Pulmonary artery endothelial cell (primary cell): ENCODE measurements at places on chromosomes 3 and 15. TPM values are rescaled to one million over a fixed set of nuclear protein-coding genes. Genes with fewer than 3 reads are reported as not detected.

MYO5C gene
- total RNA-seq = 6.9 and 10.4 TPM in 2 replicates

PLSCR4 gene
- total RNA-seq = 89.9 and 102 TPM in 2 replicates

ITIH4 gene
- total RNA-seq = 0.49 and 0.53 TPM in 2 replicates

TMCO5A gene
- not detected in 2 replicates for total RNA-seq

CCR1 gene
- total RNA-seq = not detected in 2 replicates

SPATA12 gene
- 0.04 and 0.07 TPM in 2 replicates for total RNA-seq
